ENCODE measurements at places on chromosomes 7 and 10.

DNA sequence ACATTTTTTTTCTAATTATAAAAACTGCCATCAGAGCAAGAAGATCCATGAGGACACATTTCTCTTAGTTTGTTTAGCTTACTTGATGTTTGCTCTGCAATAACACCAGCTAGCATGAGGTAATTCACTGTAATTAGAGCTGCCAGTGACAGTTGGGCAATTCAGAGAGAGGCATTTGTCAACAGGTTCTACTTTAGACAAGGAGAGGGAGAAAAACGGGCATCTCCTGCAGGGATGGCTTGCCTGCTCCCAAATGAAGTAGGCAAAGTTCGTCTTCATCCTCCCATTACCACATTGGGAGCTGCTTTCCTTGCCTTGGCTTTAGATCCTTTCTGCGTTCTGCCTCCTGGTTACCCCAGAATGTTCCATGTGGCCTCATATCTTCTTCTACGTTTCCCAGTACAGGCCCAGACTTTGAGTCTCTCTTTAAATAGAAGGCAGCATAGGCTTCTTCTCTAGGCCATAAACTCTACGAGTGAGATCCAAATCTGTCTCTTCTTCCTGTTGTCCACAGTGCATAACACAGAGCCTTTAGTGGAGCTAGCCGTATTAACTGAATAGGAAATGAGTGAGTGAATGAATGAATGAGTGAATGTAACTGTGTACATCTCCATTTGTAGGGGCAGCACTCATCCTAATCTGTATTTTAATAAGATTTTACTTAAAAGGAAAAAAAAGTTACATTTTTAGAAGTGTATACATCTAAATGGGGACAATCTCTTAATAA lies 21.2 kb downstream of the ASB15 start:
- no peak for DNase-seq

GRCh38 chr7:41006306-41006995 lies 696.4 kb downstream of the INHBA start:
- no peak for DNase-seq

- no peak for DNase-seq
Observed at GRCh38 chr10:100436255-100436654, 26.6 kb upstream of the WNT8B start.

- no peak for DNase-seq
Observed at GRCh38 chr7:132758986-132759385, 182.7 kb upstream of the PLXNA4 start.

- DNase-seq, result no peak
Observed at GRCh38 chr10:78985973-78986818, 82.6 kb upstream of the ZMIZ1 start.

Data from Right ventricle myocardium inferior (tissue), 1 donor.